Epithelial cell of esophagus (primary cell): ENCODE measurements at places on chromosomes 3 and 15.

GRCh38 chr3:119099785-119100184, 46.2 kb upstream of the TEX55 start:
- DNase-seq: peak; percentile 20

GRCh38 chr3:154584974-154585373, 155.0 kb upstream of the GPR149 start:
- no peak for DNase-seq

DNA sequence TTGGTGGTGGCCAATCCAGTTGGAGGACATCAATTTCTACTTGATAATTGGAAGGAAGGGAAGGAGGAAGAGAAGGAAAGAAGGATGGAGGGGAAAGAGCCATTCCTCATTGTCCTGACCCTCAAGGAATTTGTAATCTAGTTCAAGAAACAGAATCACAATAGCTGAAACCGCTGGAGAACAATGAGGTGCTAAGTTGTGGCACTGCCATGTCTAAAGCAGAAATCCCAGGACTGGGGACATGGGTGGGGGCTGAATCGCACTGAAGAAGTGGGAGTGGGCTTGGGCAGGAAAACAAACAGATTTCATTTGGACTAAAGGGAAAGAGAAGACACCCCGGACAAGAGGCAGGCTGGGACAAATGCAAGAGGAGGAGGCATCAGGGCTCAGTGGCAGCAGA, 183.6 kb downstream of the UACA start:
- no peak for DNase-seq

- no peak for DNase-seq
Measured at GRCh38 chr15:73303636-73304035, 65.1 kb downstream of the HCN4 start.

GRCh38 chr15:31400222-31400927, 73.7 kb downstream of the KLF13 start:
- no peak for DNase-seq

DNA sequence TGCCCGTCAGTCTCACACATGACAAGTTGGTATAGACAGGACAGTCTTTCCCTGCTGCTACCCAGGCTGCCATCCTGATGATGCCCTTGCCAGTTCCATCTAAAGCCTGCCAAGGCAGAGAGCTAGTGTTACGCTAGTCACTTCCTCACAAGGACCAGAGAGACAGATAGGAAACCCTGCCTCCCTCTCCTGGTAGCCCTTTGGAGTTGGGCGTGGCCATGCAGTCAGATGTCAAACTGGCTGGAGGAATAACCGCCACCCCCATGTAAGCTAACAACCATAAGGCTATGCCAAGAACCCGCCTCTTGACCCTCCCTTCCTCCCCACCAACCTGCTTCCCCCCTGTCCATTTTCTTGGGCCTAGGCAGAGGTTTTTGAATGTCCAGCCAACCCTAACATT, 2.8 kb downstream of the TMEM115 start:
- peak; percentile 44 for DNase-seq

DNA sequence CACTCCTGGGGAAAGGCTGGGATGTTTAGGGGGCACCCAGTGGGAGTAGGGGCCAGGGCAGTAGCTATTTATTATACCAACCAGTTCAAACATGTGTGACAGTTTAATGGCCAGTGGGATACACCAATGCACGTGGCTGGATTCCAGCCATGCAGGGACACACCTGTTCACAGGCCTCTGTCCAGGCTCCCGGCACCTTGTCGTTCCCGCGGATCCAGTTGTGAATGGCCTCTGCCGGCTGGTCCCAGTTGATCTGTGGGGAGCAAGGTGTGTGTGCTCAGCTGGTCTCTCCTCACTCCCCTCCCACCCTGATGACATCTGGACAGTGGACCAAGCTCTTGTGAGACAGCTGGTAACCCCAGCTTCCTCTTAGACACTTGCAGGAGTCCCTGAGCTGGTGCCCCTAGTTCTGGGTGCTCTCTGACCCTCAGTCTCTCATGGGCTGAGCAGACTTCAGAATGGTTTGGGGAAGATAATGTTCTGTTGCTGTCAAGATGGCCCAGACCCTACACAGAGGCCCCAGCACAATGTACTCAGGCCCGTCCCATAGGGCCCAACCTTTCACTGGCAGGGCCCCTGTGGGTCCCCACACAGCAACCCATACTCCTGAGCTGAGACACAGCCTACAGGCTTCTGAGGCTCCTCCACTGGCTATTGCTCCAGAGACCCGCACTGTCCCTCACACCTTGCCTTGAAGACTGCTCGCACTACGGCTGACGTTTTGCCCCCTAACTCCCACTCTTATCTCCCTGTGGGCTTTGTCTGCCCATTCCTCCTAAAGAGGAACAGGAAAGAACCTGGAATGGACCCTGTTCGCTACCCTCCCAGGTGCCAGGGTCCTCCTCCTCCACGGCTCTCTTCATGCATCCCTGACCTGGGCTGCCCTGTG, 25.8 kb downstream of the ALDH1L1 start:
- DNase-seq: no peak

- DNase-seq: no peak
Measured at GRCh38 chr15:67110361-67110781, 45.0 kb downstream of the SMAD3 start.

- DNase-seq: no peak
Measured at GRCh38 chr15:62962101-62962995, 80.2 kb upstream of the TPM1 start.

DNA sequence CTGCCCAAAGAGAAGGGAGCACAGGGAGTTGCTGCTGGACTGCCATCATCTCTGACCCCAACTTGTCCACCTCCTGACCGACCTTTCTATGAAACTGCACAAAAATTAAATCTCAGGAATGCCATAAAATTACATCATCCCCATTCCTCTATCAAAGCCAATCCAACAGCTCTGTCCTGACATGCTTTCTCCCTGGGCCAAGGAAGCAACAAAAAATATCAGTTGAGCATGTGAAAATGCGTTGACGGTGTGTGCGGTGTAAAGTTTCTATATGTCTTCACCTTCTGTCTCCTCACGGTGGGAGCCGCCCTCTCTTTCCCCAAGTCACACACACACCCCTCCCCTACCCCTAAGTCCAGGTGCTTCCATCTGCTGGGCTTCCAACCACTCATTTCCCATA, 3.6 kb upstream of the ZNF774 start:
- DNase-seq: peak; percentile 71

DNA sequence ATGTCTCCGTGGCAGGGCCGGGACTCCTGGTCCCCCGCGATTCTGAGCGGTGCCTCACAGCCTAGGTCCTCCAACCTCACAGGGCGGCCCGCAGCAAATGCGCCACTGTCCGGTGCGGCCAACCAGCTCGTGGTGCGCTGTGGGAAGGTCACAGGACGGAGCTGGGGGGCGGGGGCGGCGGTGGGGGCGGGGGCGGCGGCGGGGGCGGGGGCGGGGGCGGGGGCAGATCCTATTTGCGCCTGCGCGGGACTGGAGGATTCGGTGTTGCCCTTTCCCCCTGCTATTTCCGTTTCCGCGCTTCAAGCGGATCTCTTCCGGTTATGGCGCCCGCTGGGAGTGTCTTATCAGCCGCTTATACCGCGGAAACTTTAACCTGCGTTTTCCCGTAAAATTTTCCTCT, 106.7 kb upstream of the SNRPN start:
- DNase-seq: peak; percentile 58

- DNase-seq: no peak
Measured at GRCh38 chr15:62740141-62741004, 302.2 kb upstream of the TPM1 start.

- DNase-seq: no peak
Measured at GRCh38 chr3:123275691-123276090, 73.9 kb downstream of the SEC22A start.

DNA sequence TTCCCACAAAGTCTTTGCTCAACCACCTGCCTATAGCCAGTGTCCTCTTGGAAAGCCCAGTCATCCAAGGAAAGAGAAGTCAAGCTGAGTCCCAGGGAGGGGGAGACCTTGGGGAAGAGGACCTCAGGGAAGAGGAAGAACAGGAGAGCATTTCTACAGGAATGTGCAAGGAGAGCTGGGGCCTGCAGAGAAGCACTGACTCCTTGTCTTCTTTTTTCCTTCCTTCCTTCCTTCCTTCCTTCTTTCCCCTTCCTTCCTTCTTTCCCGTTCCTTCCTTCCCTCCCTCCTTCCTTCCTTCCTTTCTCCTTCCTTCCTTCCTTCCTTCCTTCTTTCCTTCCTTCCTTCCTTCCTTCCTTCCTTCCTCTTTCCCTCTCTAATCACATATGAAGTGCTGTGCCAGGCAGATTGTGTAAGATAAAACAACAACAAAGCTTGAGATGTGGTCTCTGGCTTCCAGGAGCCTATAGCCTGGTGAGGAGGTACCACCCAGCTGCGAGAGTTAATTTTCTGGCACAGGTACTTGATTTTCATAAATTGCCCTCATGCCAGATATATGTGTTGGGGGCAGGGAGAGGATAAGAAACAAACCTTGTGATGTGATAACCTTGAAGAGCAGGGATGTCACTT, 70.0 kb downstream of the NOX5 start:
- no peak for DNase-seq

GRCh38 chr15:97978401-97979139, 18.1 kb downstream of the ARRDC4 start:
- no peak for DNase-seq

GRCh38 chr3:190996181-190996775, 133.8 kb upstream of the GMNC start:
- no peak for DNase-seq

- DNase-seq: no peak
Measured at GRCh38 chr3:157738441-157738840, 235.2 kb upstream of the VEPH1 start.

DNA sequence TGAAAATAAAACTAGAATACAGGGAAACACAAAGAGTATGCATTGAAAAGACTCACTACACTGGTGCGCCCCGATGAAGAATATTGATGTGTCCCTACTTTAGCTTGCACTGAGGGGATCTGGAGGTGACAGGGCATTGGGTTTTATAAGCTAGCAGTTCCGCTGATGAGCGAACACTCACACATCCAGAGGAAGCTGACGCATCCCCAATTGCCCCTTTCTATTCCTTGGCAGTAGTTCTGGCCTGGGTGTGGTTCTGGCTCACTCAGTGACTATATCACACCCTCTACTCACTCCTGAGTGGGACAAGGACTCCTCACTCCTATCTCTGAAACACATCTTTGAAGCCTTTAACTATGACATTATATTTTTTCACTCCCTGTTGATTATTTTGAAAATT, 71.0 kb downstream of the B3GNT5 start:
- peak; percentile 86 for DNase-seq

- DNase-seq: peak; percentile 65
Measured at GRCh38 chr15:62847900-62848489, 194.6 kb upstream of the TPM1 start.

- DNase-seq: peak; percentile 46
Measured at GRCh38 chr3:41111011-41111410, 88.3 kb upstream of the CTNNB1 start.

DNA sequence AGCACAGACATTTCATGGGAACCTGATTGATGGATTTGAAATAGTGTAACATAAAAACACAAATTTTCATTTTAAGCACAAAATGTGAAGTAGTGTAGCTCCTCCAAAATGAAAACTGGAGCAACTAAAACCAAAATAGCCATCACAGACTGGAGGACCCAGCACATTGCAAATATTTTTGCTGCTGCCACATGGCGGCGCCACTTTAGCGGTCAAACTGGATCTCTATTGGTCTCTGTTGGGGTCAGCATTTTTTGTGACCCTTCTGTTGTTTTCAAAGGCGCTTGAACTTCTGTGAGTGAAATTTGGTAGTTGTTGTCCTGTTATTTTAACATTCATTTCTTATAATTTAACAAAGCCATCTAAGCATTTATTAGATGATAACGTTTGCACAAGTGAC, 259.9 kb downstream of the IL20RB start:
- no peak for DNase-seq

- no peak for DNase-seq
Measured at GRCh38 chr3:115671761-115672455, 48.6 kb downstream of the GAP43 start.

GRCh38 chr15:59703979-59704796, 15.1 kb upstream of the BNIP2 start:
- no peak for DNase-seq

DNA sequence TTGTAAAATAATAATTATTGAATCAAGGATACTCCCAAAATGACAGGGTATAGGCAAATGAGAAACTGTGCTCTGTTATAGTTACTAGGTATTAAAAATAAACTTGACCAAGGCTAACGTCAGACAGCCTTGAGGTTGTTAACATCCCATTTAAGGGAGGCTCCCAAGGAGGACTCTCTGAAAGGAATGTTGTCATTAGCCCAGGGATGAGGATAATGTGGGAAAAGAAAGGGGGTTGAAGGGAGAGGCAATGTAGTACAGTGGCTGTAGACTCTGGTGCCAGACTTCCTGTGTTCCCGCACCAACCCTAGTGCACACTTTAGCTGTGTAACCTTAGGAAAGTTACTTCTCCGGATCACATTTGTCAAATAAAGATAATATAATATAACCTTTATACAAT, 47.0 kb upstream of the RARB start:
- DNase-seq: no peak

DNA sequence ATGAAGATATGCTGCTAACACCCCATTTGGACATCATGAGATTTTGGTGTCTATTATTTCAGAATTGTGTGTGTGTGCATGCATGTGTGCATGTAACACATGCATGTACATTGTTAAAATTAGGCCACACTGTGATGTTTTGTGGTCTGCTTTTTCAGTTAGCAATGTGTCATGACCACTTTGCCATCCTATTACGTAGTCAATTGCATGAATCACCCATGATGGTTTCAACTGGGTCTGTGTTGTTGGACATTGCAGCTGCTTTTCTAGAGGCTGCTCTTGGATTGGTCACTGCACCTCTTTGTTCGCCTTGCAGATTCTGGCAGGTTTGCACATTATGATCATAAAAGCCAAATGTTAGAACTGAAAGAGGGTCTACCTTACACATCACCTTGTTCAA, 101.0 kb upstream of the THBS1 start:
- peak; percentile 34 for DNase-seq
